ENCODE measurements at places on chromosomes 5 and 9. TPM values are rescaled to one million over a fixed set of nuclear protein-coding genes. Genes with fewer than 3 reads are reported as not detected.

- DNase-seq: no peak
Measured at GRCh38 chr5:149037817-149038216, 25.0 kb downstream of the SH3TC2 start.

GRCh38 chr9:28024676-28025075 is 451.4 kb upstream of the C9orf72 start:
- no peak for DNase-seq

DNA sequence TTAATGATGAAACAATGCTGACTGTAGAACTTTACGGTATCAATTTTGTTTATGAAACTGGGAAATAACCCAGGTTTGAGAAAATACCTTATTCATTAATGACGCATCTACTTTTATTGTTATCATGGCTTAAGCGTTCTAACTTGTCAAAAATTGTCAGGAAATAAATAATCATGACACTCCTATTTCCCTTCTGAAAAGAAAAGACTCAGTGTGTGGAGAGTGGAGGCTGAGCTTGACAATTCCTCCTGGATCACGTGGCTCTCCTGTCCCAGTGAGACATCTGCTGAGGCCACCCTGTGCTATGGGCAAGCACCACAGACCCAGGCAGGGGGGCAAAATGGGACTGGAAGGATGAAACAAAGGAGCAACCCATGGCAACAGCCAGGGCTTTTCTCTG is 466.4 kb downstream of the ZNF608 start:
- no peak for DNase-seq

CENPK gene
- total RNA-seq: 11.9 TPM

DNA sequence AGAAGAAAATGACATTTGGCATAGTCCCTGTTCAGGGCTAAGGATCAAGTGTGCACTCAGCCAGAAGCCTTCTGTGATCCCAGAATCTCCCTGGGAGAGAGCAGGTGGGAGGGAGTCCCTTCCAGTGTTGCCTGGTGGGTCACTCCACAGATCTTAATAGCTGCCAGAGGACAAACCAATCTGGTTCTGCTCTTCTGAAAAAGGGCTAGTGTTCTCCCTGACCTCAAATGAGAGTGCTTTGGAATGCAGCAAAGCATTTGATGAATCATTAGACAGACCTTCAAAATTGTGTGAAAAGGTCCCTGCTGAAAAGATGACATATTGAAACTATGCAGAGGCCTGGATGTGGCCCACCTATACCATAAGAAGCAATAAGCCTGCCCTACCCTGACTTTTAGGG is 339.7 kb downstream of the TMEM232 start:
- DNase-seq: no peak

CNTNAP3B gene
- 15.0 TPM for total RNA-seq

PCDHA10 gene
- 0.59 TPM for total RNA-seq

SH3RF2 gene
- total RNA-seq: 4.0 TPM

- peak; percentile 77 for DNase-seq
Measured at GRCh38 chr9:127569886-127570401, 42.1 kb upstream of the STXBP1 start.

GRCh38 chr9:17772223-17772622 is 193.4 kb downstream of the SH3GL2 start:
- DNase-seq: no peak

DNA sequence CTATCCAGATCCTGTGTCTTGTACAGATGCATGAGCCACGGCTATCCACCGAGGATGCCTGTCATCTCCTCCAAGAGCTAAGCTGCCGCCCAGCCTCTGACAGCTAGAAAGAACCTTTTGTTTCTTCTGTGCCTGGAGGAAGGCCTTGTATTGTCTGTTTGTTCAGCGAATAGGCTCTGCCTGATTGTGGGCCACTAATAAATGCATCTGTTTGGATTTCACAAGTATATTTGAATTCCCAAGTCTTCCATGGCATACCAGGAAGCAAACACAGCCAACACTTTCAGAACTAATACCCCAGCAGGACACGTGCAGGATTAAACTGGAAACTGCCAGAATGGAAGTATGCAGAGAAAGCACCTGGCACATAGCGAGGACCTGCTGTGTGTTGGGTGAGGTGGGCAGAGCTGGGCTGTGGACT is 92.7 kb upstream of the NEURL1B start:
- no peak for DNase-seq

GRCh38 chr5:109901628-109901981 is 211.9 kb downstream of the MAN2A1 start:
- DNase-seq: no peak

- no peak for DNase-seq
Measured at GRCh38 chr5:18977880-18978279, 1010.1 kb downstream of the CDH18 start.

- DNase-seq: peak; percentile 95
Measured at GRCh38 chr5:458547-459353, 15.8 kb downstream of the EXOC3 start.

DNA sequence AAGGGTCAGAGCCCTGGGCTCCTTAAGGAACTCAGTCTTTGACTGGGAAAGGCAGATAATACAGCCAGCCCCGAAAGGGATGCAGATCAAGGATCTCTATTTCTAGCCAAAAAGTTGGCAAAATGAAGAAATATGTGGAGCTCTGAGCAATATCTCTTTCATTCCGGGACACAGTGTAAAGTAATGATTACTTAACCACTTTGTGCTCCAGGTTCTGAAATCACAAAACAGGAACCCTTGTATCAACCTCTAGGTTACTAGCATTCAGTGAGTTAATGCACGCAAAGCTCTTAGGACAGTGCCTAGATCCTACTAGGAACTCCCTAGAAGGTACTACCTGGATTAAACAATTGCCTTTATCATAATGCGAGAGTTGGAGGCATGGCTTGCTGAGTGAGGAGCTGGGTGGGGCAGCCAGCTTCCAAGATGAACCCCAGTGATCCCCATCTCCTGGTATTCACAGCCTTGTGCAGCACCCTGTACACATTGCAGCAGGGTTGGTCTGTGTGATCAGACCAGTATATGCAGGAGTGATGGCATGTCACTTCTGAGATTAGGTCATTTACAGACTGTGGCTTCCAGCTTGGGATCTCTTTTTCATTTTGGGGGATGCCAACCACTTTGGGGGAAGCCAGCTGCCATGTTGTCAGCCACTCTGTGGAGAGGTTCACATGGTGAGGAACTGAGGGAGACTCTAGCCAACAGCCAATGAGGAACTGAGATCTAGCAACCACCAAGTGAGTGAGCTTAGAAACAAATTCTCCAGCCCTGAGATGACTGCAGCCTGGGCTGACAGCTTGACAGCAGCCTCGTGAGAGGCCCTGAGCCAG is 103.1 kb upstream of the SLC44A1 start:
- peak; percentile 50 for DNase-seq

DNA sequence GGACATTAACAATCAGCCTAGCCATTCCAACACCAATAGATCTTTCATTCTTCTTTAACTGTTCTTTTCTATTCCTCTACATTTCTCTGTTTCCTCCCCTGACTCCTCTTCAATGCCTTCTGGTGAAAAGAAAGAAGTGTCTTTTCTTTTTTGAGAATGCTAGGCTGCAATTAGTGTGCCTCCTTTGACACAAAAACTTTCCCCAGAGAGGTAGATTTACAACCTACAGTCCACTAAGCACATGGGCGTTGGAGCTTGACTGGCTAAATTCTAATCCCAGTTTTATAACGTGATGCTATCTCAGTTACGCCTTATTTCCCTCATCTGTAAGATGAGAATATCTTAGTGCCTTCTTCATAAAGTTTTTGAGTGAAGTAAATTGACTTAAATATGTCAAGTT is 16.9 kb upstream of the ANKRD55 start:
- no peak for DNase-seq

IER5L gene
- total RNA-seq: 86.1 TPM

RNF180 gene
- 12.7 TPM for total RNA-seq

GRCh38 chr5:59326596-59326995 is 566.9 kb downstream of the PDE4D start:
- no peak for DNase-seq

DNA sequence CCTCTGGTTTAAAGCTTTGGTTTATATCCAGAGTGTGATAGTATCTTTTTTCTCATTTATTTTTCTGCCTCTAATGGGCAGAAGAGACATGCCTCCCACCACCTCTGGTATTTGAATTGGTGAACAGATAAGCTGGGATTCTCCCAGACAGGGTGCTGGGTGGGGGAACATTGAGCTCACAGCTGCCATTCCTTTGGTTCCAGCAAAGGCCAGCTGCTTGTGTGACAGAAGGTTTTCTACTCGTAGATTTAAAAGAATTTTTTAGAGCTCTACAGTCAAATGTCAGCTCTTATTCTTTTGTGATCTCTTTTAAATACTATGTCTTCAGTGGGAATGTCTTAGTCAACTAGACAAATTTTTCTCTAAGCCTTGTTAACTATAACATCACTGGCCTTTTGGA is 54.7 kb upstream of the ADAMTS16 start:
- no peak for DNase-seq

- DNase-seq: no peak
Measured at GRCh38 chr9:112354081-112354743, 20.8 kb upstream of the PTBP3 start.

DNA sequence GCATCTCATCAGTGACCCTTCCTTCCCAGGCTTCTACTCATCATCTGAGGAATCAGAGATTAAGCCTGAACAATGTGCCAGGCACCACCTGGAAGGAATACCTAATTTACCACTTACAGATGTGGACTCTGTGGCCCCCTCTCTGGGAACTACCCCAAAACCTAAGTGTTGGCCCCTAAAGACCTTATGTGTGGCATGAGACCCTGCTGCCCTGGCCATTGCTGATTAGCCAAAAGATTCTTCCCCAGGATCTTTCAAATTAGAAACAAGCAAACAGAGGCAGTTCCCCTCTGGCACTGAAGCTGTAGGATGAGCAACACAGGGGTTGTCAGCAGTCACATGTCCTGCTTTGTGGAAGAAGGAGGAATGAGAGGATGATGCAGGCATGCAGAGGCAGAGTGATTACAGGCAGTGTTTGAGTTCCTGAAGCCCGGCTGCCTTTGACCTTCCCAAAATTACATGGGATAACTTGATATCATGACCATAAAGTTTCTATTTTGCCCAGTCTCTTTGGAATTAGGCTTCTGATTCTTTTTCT is 10.6 kb downstream of the SPINK4 start:
- peak; percentile 86 for DNase-seq

DNA sequence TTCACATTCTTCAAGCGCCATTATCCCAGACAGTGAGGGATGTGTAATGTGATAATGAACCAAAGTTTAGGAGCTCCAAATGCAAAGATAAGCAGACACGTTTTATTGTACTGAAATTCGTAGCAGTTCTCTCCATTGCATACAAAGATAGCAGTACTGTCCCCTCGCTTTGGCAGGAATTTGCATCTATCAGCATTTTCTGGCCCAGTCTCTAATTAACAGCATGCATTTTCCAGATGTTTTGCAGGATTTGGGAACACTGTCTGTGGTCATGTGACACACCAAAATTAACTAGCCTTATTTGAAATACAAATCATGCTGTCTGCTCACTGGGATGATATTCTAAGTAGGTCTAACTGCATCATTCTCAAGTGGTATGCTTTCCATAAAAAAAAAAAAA is 235.9 kb upstream of the TRPM3 start:
- no peak for DNase-seq

DNA sequence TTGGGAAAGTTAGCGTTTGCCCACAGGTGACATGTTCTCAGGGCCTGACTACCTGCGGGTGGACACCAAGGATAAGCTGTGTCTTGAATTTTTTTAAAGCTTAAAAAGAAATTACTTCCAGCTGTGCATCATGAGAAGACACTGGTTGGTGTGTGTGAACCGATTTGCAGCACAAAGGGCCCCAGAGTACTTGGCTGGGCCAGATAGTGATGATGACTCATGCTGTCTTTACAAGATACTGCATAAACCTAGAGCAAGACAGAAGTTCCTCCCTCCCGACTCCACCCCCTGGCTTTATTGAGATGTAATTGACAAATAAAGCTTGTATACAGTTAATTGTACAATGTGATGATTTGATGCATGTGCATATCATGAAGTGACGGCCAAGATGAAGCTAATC is 212.8 kb downstream of the NXNL2 start:
- peak; percentile 86 for DNase-seq

- no peak for DNase-seq
Measured at GRCh38 chr5:94240596-94240992, 377.8 kb downstream of the KIAA0825 start.

ST6GALNAC4 gene
- total RNA-seq: 33.7 TPM

- no peak for DNase-seq
Measured at GRCh38 chr5:10695055-10695649, 65.9 kb downstream of the DAP start.

Data from osteoblast (primary cell).